ENCODE measurements at places on chromosomes 11 and 22.

DNA sequence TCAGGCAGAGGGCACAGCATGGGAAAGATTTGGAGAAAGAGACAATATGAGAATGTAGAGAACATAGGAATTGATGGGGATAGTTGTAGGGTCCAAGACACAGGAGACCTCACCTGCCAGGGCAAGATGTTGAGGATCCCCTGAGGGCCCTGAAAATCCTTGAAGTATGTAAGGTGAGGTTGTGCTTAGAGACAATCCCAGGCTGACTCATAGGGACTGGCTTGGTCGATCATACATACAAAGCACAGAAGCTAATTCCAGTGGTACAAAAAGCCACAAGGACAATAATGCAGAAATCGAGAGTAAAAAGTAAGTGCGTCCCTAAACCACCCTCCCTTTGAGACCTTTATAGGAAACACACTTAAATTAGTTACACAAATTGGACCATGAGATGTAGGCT, 468.2 kb downstream of the MIAT start:
- no peak for DNase-seq

DNA sequence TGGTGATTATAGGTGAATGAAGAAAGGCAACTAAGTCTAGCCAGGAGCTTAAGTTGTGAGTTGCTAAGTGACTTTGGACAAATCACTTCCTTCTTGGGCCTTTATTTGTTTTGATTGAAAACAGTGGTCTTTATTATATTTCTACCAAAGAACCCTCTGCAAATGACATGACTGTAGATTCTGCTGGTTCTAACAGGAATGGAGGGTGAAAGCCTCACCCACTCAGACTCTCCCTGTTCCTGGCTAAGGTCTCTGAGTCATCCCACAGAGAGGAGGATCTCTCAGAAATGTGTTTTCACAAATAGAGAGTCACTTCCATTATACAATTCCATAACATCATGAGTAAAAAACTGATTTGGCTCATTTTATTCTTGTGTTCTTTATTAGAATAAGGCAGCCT, 583.9 kb upstream of the LRRC4C start:
- no peak for DNase-seq

- no peak for DNase-seq
Measured at GRCh38 chr22:38734421-38735100, 21.2 kb downstream of the SUN2 start.

GRCh38 chr11:117096201-117096991, 1.8 kb downstream of the SIK3 start:
- DNase-seq, result peak; percentile 44

DNA sequence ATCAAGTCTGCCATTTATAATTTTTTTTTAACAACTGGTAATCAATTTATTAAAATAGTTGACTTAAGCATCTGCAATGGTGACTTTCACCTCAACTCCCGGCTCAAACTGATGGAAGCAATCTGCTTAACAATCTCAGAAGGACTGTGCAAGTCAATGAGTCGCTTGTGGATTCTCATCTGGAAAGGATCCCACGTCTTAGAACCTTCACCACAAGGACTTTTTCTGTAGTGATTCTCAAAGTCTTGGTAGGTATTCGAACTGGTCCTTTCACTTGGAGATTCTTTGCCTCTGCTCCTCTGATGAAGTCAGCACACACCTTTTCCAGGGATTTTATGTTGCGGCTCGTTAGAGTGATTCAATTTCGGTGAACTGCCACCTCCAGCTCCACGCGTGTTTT, 7.3 kb downstream of the RSF1 start:
- DNase-seq, result no peak

GRCh38 chr22:37063431-37064420, 12.2 kb downstream of the KCTD17 start:
- DNase-seq, result no peak

DNA sequence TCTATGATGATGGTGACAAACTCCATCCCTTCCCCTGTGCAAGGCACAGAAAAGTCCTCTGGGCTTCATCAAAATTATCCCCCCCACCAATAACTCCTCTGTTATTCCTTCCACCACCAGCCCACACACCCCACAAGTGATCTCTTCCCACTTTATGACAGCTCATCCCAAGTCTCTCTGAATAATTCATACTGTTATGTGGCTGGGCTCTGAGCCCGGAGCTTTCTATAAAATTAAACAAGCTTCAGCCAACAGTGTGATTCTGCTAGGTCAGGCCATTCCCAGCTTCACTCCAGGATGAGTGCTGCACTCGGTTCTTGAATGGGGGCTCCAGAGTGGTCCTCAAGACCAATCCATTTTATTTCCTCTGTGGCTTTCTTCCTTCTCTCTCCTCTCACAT, 83.0 kb downstream of the INSC start:
- no peak for DNase-seq

DNA sequence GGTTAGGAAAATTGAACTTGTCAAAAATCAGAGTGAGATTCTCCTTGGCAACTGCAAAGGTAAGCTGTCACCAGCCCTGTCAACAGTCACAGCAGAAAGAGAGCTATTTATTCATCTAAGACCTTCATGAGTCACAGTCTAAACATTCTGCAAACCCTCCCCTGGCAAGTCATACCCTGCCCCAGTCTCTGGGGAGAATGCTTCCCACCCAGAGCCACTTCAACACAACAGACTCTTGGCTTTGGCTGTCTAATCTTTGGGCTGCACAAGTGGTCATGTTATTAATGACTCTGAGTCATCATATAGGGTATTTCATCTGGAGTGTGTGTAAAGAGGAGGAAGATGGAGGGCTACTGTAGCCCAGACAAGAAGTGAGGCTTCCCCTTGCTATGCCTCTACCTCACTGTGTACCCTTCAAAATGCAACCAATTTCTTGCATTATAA, 153.4 kb downstream of the CCDC34 start:
- no peak for DNase-seq

DNA sequence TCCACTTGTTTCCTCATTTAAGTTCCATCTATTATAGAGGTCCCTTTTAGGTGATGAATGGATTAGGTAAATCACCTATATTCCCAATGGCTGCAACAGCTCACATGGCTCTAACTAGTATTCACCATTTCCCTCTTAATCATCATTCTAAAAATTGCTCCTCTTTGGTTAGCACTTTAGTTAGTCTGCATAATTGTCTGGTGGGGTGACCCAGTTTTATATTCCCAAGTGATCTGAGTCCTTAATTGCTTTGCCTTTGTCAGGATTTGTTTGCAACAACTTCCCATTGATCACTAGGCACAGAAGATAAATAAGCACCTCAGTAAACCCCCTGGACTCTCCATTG, 395.2 kb downstream of the RAB38 start:
- no peak for DNase-seq

GRCh38 chr11:60912223-60912850, 1.6 kb upstream of the TMEM109 start:
- DNase-seq, result peak; percentile 53

DNA sequence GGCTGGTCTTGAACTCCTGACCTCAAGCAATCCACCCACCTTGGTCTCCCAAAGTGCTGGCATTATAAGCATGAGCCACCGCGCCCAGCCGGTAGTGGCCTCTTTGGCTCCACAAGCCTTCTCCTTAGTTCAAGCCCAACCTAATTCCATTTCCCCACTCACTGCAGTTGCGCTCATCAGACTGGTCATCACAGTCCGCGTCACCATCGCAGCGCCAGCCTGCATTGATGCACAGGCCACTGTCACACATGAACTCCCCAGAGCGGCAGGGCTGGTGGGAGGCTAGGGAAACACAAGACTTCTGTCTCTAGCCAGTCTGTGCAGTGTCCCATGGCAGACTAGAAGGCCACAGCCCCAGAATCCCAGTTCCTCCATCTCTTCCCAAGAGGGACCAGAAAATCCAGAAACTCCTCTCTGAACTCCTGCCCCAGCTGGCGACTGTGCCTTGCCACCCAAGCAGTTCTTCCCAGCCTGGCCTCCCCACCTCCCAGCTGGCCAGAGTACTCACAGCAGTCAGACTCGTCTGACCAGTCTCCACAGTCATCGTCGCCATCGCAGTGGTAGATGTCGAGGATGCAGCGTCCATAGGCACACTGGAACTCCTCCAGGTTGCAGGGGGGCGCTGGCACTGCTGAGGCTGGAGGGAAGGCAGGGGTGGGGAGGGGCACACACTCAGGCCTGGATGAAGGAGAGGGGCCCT, 19.8 kb downstream of the LRP4 start:
- DNase-seq, result no peak

DNA sequence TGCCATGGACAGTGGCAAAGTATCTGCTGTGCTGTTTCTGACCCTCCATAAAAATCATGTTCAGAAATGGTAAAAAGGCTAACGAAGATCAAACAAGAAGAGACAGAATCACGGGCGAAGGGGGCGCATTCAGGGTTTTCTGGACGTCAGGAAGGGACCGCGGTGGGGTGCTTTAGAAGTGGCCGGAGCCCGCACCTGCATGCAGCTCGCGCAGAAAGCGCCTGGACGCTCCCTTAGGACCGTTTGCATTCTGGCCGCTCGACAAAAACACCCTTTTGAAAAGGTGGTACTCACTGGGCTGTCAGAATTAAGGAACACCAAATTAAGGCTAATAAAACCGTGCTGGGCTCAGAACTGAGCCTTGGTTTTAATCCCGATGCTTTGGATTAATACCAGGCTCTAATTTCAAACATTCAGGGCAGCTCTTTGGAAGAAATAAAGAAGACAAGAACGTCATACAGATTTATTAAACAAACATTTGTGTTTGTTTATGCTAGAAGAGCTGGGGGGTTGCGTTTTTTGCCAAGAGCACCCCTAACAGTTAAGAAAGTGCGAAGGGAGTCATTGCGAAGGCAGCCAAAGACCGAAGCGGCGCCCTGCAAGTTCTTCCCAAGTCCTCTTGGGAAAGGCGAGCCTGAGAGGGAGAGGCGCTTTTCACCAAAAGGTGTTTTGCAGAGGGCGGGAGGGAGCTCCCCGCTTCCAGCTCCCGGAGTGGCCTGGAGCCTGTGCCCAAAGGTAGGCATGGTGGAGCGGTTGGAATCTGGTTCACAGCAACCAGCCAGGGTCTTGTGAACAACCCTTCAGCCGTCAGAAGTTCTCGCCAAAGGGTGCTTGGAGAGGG, 47.7 kb upstream of the DBX1 start:
- DNase-seq, result no peak

GRCh38 chr11:40417627-40418026, 1041.8 kb downstream of the LRRC4C start:
- no peak for DNase-seq

DNA sequence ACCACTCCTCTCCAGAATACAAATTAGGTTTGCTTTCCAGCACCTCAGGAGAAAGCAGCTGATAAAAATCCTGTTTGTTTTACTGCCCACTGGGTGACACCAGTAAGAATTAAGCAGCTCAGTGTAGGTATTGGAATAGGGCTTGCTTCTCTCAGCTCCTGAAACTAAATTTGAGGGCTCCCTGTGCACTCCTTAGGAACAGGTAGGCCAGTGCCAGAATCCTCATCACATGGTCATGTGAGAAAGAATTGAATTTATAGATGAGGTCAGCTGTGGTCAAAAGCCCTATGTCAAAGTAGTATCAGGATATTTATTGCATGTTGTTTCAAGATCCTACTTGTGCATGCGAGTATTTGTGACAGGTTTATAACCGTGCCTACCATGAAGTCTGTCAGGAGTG, 1.0 kb downstream of the PRSS23 start:
- DNase-seq, result no peak

DNA sequence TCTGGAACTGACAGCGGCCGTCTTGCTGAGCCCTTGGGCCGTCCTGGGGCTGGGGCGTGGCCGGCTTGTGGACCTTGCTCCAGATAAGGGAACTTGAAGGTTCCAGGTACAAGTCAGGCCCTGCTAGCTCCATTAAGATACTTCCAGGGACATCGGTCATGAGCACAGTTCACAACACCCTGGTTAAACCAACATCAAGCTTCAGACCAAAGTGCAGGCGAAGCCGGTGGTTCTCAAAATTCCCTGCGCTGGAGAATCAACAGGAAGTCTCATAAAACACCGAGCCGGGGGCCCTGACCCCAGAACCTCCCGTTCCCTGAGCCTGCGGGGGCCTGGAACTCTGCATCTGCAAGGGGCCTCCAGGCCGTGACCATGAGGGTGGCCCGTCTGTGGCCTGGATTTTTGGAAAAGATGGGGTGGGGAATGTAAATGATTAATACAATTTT, 1043.8 kb downstream of the BRD1 start:
- DNase-seq, result no peak

- no peak for DNase-seq
Measured at GRCh38 chr11:10969387-10969786, 111.5 kb upstream of the ZBED5 start.

DNA sequence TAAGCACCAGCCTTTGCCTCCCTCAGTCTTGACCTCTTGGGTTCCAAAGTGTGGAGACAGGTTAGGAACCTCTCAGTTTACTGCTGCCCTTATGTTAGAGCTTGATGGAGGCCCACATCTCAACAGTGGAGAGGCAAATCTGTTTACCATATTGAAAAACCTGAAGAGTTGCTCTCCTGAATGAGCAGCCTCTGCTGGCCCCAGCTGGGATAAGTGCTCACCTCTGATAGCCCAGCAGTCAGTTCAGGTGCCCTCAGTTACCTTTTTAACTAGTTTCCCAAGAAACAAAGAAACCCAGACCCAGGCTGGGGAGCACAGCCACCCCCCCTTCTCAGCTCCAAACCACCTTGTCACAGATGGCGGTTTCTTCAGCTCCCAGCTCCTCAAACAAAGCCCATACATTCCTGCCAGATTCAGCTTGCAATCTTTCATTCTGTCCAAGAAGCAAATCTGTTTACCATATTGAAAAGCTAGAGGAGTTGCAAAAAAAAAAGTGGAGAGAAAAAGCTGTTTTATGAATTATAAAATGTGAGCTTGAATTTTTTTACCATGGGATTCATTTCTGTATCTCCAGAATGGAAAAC, 57.2 kb downstream of the PPFIBP2 start:
- DNase-seq, result no peak

DNA sequence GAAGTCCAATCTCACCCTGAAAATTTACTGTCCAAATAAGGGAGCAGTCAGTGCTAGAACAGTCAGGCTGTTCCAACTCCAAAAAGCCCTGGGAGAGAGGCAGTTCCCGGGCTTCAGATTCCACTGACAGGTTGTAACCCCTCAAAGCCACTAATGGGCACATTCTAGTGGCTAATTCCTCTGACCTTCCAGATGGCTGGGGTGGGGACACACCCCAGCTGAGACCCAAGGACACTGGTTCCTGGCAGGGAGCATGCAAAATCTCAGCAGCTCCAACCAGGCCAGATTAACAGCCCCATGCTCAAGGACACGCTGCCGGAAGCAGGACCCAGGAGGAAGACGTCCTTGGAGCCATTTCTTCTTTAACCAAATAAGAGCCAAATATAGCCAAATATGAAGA, 92.7 kb downstream of the RPL27A start:
- DNase-seq, result no peak

GRCh38 chr22:24435323-24435645, 7.9 kb downstream of the ADORA2A start:
- DNase-seq, result no peak

DNA sequence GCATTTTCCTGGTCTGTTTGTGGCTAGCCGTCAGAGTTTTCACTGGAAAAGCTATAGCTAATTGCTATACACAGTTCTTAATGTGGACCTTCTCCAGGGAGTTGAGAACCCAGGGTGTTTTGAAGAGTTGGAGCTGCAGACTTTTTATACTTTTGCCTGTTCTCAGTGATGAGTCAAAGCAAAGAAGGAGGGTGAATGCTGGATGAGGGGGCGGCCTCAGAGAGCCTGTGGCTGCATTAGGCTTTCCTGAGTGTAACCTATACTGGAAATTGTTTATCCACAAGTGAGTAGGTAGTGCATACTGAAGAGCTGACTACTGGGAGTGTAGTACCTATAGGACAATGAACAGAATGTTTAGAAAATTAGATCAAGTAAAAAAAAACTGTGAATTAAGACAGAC, 79.7 kb upstream of the HORMAD2 start:
- DNase-seq, result no peak

- no peak for DNase-seq
Measured at GRCh38 chr11:112253605-112254242, 6.9 kb downstream of the PLET1 start.
